ENCODE measurements at places on chromosomes 1 and 21.

DNA sequence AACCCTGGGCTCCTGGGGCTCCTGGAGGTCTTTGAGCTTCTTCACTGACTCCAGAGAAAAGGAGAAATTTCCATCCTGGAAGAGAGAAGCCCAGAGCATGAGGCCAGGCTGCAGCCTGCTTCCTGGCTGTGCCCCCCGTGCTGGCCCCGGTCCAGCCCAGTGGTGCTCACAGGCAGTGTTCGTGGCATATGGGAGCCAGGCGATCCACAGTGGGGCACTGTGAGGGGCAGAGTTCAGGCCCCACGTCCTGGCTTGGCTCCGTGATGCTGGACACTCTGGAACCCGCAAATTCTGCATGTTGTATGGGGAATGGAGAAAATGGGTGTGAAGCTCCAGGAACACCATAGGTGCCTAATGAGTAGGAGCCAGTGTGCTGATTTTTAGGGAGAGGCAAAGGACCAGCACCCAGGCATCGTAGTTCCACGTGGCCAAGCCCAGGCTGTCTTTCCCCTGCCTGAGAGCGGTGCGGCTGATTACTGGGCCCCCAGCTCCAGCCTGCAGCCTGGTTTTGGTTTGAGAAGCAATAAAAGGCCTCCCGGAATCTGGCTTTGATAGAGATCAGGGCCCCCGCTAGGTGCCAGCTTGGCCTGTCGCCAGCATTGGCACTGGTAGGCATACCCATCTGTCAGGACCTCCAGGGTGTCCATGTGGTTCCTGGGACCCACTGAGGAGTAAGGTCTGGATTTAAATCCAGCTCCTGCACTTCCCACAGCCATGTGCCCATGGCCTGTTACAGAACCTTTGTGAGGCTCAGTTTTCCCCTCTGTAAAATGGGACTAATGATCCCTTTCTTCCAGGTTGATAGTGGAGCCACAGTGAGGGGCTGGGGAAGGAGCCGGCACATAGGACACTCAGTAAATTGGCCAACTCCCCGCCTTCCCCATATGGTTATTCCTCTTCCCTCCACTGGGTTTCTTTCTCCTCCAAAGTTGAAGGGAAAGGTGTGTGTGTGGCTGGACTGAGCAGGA is 725 bp downstream of the GUCA2A start:
- DNase-seq = no peak

- DNase-seq = no peak
These were observed 54.2 kb upstream of the BCL9 start for GRCh38 chr1:147486876-147487656.

GRCh38 chr1:44417351-44418021 is 12.4 kb downstream of the RNF220 start:
- DNase-seq = no peak

GRCh38 chr1:36136535-36136934 is 11.5 kb upstream of the COL8A2 start:
- DNase-seq = no peak

GRCh38 chr1:72284348-72285073 is 2.2 kb upstream of the NEGR1 start:
- no peak for DNase-seq

- DNase-seq = no peak
These were observed 29.7 kb upstream of the PLCH2 start for GRCh38 chr1:2446394-2446793.

DNA sequence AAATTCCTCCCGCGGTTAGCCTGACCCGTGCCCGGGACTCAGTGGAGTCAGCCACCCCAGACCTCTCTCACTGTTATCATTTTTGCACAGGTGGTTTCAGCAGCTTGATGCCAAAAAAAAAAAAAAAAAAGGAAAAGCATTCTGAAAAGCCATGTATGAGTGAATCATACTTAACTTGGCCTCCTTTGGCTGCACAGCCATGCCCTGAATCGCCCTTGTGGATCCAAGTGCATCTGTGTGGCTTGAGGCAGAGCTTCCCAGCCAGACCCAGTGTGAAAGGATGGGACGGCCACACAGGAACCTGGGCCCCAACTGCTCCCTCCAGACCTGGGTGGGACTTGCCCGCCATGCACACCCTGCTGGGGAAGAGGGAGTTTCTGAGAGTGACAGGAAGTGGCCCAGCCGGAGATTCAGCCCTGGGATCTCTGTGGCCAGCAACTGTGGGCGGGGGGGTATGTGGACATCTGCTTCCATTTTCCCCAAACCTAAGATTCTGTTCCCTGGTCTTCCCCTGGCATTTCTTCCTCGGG is 8.6 kb downstream of the YBEY start:
- no peak for DNase-seq

- peak; percentile 20 for DNase-seq
These were observed 128.2 kb downstream of the TBX19 start for GRCh38 chr1:168408884-168409283.

GRCh38 chr1:201112173-201112731 is at the start of gene CACNA1S:
Gene CACNA1S, minus strand, starts transcription at chr1:201112426. Its CDS starts 87 bp downstream, at chr1:201112339.
- no peak for DNase-seq

DNA sequence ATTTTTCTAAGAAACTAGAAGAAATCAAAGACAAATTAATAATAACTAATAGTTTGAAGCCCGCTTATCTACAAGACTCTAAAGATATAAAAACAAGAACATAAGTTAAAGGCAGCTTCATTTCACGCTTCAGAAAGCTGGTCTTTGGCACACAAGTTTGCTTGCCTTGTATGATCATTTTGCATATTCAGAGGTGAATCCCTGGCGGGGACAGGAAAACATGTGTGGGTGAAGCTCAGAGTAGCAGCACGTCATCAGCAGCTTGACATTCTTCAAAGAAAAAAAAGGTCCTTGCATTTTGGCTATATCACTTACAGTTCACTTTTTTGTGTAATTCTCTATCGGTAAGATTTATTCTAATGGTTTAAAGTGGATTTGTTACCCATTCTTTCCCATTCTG is 1911.8 kb downstream of the MRPL39 start:
- DNase-seq = no peak

DNA sequence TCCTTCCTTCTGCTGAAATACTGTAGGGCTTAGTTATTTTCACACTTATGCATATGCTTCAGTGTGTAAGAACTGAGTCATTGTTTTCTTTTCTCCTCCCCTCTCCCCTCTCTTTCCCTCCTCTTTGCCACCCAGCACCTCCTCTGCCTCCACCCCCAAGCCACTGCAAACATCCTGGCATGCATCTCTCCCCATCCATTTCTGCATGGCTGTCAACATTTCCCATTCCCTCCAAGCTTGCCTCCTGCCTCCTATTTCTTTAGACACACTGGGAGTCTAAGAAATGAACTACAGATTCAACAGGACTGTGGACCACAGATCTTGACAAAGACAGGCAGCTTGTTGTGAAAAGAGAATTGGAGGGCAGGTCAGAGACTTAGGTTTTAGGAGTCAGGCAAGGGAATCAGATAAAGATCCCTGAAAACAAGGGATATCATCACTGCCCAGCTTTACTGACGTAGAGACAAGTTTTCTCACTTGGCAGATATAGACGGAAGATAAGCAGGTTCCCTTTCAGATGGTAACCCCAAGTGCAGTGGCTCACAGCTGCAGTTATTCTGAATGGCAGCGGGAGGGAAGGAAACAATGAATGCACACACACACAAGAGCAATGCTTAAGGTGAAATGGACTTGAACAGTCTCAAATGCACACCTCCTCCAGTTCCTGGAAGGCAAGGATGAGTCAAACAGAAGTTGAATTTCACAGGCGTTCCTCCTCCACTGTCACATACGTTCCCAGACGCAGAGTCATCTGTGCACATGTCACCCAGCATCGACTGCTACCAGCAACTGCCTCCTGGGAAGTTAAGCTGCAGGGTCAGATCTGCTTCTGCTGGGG is 56.1 kb downstream of the HIVEP3 start:
- no peak for DNase-seq

DNA sequence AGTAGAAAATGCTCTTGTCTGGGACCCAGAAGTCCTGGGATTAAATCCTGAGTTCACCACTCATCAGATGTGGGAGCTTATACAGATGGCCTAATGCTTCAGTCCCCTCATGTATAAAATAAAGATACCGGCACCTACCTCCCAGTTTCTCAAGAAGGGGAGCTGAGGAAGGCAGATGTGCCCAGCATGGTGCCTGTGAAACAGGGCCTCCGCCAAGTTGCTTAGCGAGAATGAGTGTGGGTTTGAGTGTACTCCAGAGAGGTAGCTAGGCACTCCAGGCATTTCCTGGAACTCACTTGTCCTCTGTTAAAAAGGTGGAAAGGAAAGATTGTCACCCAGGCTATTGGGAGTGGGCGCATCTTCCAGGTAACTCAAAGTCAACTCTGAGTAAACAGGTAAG is 37.8 kb downstream of the IER5 start:
- DNase-seq = no peak

DNA sequence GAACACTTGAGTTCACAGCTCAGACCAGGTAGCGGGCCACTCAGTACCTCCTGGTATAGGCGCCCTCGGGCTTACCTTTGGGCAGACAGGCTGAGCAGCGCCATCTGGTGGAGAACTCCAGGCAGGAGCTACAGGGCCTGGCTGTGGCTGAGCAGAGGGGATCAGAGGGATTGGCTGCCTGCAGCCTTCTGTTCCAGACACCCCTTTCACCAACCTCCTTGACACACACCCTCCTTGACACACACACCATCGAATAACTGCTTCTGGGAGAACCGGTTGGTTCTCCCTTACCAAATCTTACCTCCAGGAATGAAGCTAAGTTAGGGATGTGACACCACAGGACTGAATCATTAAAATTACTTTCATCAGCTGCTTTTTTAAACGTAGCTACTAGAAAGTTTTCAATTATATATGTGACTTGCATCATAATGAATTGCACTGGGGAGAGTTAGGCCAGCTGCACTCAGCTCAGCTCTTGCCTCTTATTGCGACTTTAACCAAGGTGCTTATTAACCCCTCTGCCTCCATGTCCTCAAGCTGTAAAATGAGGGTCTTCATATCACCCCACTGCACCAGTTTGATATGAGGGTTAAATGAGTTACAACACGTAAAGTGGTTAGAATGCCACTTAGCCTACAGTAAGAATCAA is 6.6 kb downstream of the LIN28A start:
- DNase-seq = peak; percentile 73

- DNase-seq = no peak
These were observed 32.3 kb downstream of the UBR4 start for GRCh38 chr1:19177811-19178210.

DNA sequence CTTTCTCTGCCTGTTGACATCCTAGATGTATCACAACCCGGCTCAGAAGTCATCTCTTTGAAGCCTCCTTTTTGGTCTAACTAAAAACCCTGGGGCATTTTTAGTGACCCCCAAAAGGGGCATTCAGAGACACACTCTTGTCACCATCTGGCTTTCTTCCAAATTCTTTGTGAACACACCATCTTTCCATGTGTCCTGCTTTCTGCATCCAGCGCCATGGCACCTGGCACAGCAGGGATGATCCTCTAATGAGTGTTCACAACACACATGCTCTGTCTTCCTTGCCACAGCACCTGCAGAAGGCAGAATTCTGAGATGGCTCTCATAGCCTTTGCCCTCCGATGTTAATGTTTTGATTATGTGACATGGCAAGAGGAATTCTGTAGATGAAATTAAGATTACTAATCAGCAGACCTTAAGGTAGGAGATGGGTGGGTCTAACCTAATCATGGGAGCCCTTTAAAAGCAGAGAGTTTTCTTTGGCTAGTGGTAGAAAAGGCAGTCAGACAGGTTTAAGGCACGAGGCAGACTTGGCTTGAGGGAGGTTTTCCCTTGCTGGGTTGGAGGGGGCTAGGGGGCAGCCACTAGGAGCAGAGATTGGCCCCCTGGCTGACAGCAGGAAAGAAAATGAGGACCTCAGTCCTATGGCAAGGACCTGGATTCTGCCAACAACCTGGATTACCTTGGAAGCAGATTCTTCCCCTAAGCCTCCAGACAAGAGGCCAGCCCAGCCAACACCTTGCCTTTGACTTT is 4.9 kb upstream of the TMEM61 start:
- DNase-seq = no peak

GRCh38 chr1:167345386-167345733 is 124.7 kb downstream of the POU2F1 start:
- no peak for DNase-seq

DNA sequence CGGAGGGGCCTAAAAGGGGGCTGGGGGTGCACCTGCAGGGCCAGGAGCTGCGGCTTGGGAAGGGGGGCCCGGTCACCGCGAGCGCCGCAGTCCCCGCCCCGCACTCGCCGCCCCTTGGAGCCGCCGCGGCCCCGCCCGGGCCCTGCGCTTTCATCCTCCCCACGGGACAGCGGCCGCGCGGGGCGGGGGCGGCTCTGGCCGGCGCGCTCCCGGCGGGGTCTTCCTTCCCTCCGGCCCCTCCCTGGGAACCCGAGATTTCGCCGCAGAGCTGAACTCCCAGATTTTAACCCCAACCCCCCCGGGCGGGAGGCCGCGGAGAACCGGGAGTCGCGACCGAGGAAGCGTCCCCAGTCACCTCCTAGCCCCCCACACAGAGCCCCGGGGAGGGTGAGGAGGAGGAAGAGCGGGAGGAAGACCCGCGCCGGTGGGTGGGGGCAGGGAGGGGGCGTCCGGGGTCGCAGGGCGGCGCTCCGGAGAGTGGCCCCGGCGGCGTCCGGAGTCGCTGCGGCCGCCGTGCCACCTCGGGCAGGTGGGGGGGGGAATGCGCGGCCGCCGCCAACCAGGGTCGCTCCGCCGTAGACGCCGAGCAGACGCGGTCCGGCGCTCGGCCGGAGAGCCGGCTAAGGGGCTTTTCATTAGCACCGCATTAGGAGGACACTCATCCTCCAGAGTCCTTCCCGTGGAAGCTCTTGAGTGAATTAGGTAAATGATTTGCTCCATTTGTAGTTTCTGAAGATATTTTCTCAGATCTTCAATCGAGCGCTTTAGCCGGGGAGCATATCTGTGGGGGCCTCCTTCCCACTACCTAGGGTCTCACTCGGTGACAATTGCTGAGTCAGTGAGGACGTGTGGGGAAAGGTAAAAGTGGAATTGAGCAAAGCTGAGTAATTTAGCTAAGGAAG is 31.6 kb upstream of the NFIA start:
- no peak for DNase-seq

GRCh38 chr1:3940081-3940753 is 40.1 kb upstream of the C1orf174 start:
- no peak for DNase-seq

- no peak for DNase-seq
These were observed 84.9 kb downstream of the KIF14 start for GRCh38 chr1:200535605-200536004.

DNA sequence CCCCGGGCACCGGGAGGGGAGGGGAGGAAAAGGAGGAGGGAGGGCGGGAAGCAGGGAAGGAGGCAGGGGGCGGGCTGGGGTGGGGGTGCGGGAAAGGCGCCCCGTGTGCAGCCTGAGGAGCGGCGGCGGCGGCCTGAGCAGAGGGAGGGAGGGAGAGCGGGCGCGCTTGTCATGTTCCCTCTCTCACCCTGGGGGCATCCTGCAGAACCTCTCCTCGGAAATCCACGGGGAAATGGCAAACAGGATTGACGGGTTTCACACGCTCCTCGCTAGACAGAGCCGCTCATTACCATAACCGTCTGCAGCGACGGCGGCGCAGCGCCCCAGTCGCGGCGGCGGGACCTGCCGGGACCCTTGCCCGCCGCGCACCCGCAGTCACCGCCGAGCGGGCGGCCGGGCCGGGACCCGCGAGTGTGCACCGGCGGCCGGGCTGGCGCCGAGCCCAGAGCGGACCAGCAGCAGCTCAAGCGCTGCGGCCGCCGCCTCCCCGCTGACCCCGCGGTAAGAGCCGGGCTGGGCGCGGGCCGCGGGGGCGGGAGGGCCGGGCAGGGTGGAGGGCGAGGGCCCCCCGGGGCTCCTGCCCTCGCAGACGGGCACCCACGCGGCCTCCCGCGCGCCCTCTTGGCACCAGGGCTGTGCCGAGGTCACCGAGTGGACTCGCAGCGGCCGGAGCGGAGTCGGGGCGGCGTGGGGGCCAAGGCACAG is at the start of gene SERTAD4:
Gene SERTAD4 (plus strand): TSS at position 286 of the 705 bp plus-strand sequence. CDS start 5,165 bp downstream, outside the sequence.
- no peak for DNase-seq

- no peak for DNase-seq
These were observed 226.4 kb downstream of the S1PR1 start for GRCh38 chr1:101463195-101463594.

- peak; percentile 65 for DNase-seq
These were observed 1.1 kb upstream of the LCK start for GRCh38 chr1:32249831-32250525.
